ENCODE measurements at places on chromosomes 1 and 21.

DNA sequence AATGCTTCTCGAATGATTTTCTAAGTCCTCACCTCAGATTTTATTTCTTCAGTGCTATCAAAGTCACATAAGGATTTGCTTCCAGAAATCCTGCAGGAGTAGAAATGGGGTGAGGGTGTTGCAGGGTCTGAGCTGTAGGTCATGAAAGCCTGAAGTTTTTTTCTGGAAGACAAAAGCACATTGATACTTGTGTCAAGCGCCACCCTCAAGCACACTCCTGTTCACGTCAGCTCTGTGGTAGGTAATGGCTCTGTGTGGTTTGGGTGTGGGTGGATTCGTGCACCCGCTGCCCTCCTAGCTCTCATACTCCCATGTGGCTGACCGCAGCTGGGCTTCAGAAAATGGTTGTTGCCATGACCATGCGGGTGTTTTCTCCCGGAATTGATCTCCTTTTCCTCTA, 39.9 kb downstream of the AKNAD1 start:
- H3K27me3 ChIP-seq: no peaks in the 10 kb centered on the region
- DNase-seq: no peak

DNA sequence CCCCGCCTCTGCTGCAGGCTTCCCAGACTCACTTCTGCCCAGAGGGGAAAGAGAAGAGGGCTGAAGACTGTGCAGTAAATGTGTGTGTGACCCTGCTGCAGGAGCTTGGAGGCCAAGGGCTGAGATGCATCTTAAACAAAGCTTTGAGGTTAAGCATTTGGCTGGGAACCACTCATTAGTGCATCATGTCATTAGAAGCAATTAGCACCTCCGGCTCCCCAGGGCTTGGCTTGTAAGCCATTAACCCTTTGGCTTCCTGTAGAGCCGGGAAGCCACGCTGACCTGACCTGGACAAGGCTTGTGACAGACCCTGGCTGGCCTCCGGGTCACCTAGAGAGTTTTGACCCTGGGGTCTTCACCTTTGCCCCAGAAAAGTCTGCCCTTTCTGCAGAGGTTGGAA, 77.0 kb downstream of the CSMD2 start:
- H3K36me3 ChIP-seq: no peaks in the 10 kb centered on the region
- H3K4me3 ChIP-seq: no peak overlapping the region
- no peaks in the 10 kb centered on the region for H3K4me1 ChIP-seq
- no peak for DNase-seq

- H3K27me3 ChIP-seq: no peaks in the 10 kb centered on the region
- no peak overlapping the region for H3K4me3 ChIP-seq
- H3K27ac ChIP-seq: no peak overlapping the region
- no peak for DNase-seq
- H3K4me1 ChIP-seq: no peaks in the 10 kb centered on the region
Measured at GRCh38 chr1:160607672-160608032, 28.4 kb upstream of the CD84 start.

- H3K4me1 ChIP-seq: no peaks in the 10 kb centered on the region
- no peak overlapping the region for H3K27ac ChIP-seq
- no peak overlapping the region for H3K4me3 ChIP-seq
- H3K36me3 ChIP-seq: no peaks in the 10 kb centered on the region
- no peaks in the 10 kb centered on the region for H3K27me3 ChIP-seq
Measured at GRCh38 chr1:185162491-185162890, 5.5 kb downstream of the SWT1 start.

DNA sequence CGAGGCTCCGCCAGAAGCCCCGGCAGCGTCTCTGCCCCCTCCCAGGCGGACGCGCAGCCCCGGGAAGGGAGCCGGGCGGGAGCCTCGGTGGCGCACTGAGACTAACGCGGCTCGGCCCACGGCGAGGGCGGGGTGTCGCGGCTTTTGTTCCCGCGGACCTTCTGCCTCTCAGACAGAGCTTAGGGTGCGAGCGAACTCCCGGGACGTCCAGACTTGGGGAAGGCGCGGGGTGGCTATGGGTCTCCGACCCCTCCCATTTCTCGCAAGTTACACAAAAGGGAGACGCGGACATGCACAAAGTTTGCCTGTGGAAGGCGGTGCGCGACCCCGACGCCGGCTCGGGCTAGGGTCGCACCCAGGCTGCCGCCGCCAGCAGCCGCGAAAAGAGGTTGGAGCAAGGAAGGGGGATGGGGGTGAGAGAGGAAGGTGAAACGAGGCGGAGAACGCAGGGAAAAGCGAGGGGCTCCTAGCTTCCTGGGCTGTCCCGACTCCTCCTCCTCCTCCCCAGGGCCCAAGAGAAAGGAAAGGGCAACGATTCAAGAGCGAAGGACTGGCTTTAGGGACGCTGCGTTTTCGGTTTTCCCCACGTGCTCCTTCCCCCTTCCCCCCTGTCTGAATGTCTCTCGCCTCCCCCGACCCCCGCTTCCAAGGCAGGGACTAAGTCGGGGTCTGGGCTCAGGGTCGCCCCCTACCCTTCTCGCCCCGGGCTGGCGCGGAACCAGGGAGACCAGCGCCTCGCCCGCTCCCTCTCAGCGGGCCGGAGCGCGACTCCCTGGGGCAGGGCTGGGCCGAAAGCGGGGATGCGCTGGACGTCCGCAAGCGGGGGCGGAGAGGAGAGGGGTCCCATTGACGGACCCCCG, 729 bp downstream of the APP start:
- H3K27me3 ChIP-seq: no peaks in the 10 kb centered on the region
- no peaks in the 10 kb centered on the region for H3K36me3 ChIP-seq
- no peak for DNase-seq
- no peak overlapping the region for H3K27ac ChIP-seq
- H3K4me1 ChIP-seq: peaks cover 4% of the 10 kb centered on the region

- H3K27ac ChIP-seq: no peak overlapping the region
- no peaks in the 10 kb centered on the region for H3K36me3 ChIP-seq
- no peaks in the 10 kb centered on the region for H3K4me1 ChIP-seq
- no peak overlapping the region for H3K4me3 ChIP-seq
Measured at GRCh38 chr1:216034506-216034905, 388.7 kb downstream of the USH2A start.

DNA sequence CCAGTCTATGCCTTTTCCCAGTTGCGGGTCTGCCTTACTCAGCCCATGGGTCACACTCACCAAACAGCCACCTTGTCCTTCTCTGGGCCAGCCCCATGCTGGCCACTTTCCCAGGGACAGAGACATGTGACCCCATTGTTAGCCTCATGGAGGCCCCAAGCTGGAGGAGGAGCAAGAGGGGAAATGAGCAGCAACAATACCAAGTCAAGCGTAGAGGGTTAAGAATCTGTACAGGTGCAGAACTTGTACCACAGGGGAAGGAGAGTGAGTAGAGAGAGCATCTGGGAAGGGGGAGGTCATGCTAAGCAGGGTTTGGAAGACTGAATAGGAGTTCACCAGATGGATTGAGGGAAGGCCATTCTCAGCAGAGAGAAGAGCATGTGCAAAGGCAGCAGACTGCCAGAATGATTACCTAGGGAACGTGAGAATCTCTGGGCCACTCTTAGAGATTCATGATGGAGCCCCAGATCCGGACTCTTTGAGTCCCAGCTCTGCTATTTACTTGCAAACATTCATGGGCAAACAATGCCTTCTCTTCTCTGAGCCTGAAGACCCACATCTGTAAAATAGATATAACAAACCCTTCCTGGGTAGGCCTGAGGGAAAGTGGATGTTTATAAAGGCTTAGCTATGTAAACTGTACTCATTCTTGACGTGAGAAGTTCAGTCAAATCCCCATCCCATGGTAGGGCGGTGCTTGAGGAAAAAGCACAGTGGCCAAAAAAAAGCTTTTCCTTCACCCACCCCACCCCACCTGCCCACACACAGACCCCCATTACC, 2.8 kb upstream of the SLC2A1 start:
- H3K4me3 ChIP-seq: no peak overlapping the region
- no peak for DNase-seq
- no peak overlapping the region for H3K27ac ChIP-seq
- H3K36me3 ChIP-seq: no peaks in the 10 kb centered on the region
- H3K27me3 ChIP-seq: no peaks in the 10 kb centered on the region

- no peak for DNase-seq
- H3K36me3 ChIP-seq: no peaks in the 10 kb centered on the region
- no peak overlapping the region for H3K27ac ChIP-seq
- no peaks in the 10 kb centered on the region for H3K27me3 ChIP-seq
- H3K4me3 ChIP-seq: no peak overlapping the region
Measured at GRCh38 chr1:7896994-7897393, 43.6 kb downstream of the TNFRSF9 start.

DNA sequence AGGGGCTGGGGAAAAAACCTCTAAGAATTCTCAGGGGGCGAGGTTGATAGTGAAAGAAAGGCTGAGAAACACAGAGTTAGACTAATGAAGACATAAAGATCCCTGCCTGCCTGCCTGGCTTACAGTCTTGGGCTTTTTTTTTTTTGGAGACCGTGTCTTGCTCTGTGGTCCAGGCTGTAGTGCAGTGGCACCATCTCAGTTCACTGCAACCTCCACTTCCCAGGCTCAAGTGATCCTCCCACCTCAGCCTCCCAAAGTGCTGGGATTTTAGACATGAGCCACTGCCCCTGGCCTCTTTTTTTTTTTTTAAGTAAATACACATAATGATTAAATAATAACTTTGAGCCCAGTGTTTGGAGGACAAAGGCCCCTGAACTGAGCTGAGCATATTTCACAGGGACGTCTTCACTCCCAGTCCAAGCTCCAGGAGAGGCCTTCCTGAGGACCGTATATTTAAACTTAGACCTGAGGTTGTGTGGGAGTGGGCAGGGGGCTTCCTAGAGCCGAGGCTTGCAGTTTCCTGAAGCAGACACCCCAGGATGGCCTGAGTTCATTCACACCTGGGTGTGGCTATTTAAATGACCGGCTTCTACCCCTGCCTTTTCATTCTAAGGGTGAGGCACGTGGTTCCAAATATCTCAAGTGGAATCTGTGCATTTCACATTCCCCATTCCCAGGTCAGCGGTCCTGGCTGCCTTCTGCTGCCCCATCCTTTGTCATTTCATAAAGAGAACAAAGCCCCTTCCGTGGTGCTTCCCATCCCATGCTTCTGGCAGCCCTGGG, 16.0 kb upstream of the EFHD2 start:
- no peak for DNase-seq
- peaks cover 2% of the 10 kb centered on the region for H3K4me1 ChIP-seq
- H3K36me3 ChIP-seq: no peaks in the 10 kb centered on the region
- H3K27me3 ChIP-seq: peaks cover under 1% of the 10 kb centered on the region

DNA sequence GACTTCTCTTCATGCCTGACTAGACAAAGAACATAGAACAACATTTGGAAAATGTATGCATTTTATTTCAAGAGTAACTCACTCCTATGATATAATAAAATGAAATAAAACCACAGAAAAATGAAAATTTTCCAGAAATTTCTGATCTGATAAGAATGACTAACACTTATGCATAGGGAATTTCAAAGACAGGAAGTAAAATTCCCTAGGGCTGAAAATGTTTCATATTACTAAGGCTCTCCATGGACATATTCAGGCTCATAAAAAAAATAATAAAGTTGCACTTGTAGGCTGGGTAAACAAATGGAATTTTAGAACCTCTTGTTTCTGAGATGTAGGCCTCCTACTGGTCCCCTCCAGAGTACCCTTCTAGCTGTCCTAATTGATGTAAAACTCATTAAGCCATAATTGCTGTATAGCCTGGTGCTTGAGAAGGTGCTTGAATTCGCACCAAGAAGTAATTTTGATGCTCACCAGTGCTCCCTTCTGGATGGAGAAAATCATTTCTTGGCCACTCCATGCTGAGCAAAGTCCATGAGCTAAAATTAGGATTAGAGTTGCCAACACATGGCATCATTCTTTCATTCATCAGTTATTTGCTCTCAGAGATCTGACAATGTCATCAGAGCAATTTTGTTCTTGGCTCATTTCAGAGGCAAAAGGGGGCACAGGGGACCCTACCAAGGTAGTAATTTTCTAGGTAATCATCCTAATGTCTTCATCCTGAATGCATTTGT, 641.0 kb upstream of the CAMK1G start:
- no peak overlapping the region for H3K27ac ChIP-seq
- no peak for DNase-seq
- no peaks in the 10 kb centered on the region for H3K27me3 ChIP-seq
- H3K4me3 ChIP-seq: no peak overlapping the region
- H3K4me1 ChIP-seq: no peaks in the 10 kb centered on the region

GRCh38 chr1:3402258-3403010, 52.0 kb upstream of the ARHGEF16 start:
- H3K27me3 ChIP-seq: no peaks in the 10 kb centered on the region
- no peaks in the 10 kb centered on the region for H3K36me3 ChIP-seq
- no peak overlapping the region for H3K4me3 ChIP-seq

- no peaks in the 10 kb centered on the region for H3K27me3 ChIP-seq
- H3K36me3 ChIP-seq: no peaks in the 10 kb centered on the region
- no peak for DNase-seq
- no peak overlapping the region for H3K27ac ChIP-seq
- no peak overlapping the region for H3K4me3 ChIP-seq
- no peaks in the 10 kb centered on the region for H3K4me1 ChIP-seq
Measured at GRCh38 chr21:45698493-45699184, 55.1 kb downstream of the PCBP3 start.

GRCh38 chr1:220685879-220686278, 4.3 kb upstream of the C1orf115 start:
- no peaks in the 10 kb centered on the region for H3K4me1 ChIP-seq
- H3K36me3 ChIP-seq: no peaks in the 10 kb centered on the region
- no peak for DNase-seq
- no peaks in the 10 kb centered on the region for H3K27me3 ChIP-seq
- no peak overlapping the region for H3K27ac ChIP-seq

- DNase-seq: no peak
- H3K4me3 ChIP-seq: no peak overlapping the region
- H3K27ac ChIP-seq: no peak overlapping the region
- no peaks in the 10 kb centered on the region for H3K4me1 ChIP-seq
Measured at GRCh38 chr1:175480343-175480822, 263.0 kb downstream of the TNR start.

GRCh38 chr1:92764116-92764515, 20.8 kb downstream of the EVI5 start:
- no peak overlapping the region for H3K27ac ChIP-seq
- no peaks in the 10 kb centered on the region for H3K36me3 ChIP-seq
- no peaks in the 10 kb centered on the region for H3K27me3 ChIP-seq

- H3K4me3 ChIP-seq: no peak overlapping the region
- H3K27me3 ChIP-seq: no peaks in the 10 kb centered on the region
- H3K27ac ChIP-seq: no peak overlapping the region
- DNase-seq: no peak
Measured at GRCh38 chr1:24198766-24199165, 11.7 kb upstream of the IFNLR1 start.

GRCh38 chr1:33928251-33928650, 64.4 kb downstream of the HMGB4 start:
- H3K4me3 ChIP-seq: no peak overlapping the region
- no peaks in the 10 kb centered on the region for H3K4me1 ChIP-seq
- H3K36me3 ChIP-seq: no peaks in the 10 kb centered on the region
- no peak for DNase-seq

Measured in iPS DF 6.9 (cell line).